ENCODE measurements at places on chromosomes 13 and 19.
A peak's percentile ranks its signal among the peaks of the same experiment; 100 is the strongest.

- DNase-seq = no peak
These were observed 63.0 kb downstream of the MAP4K1 start for GRCh38 chr19:38554676-38555141.

DNA sequence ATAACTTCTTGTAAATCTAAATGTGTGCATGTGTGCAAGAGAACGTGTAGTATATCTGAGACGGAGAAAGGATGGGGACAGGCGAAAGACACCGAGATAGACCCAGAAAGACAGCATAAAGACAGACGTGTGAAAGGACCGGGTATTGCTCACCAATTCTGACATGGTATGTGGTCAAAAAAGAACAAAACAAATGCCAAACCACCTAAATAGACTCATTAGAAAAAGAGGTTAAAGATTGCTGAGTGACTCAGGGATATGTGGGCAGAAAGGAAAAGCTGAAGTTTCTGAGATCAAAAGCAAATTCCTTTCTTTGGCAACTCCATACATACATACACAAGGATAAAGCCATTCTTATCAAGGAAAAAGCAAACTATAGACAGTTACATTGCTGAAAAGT is 179.7 kb upstream of the TSC22D1 start:
- peak; percentile 3 for DNase-seq

- DNase-seq = peak; percentile 90
These were observed 8.9 kb upstream of the RSPH6A start for GRCh38 chr19:45824041-45824471.

DNA sequence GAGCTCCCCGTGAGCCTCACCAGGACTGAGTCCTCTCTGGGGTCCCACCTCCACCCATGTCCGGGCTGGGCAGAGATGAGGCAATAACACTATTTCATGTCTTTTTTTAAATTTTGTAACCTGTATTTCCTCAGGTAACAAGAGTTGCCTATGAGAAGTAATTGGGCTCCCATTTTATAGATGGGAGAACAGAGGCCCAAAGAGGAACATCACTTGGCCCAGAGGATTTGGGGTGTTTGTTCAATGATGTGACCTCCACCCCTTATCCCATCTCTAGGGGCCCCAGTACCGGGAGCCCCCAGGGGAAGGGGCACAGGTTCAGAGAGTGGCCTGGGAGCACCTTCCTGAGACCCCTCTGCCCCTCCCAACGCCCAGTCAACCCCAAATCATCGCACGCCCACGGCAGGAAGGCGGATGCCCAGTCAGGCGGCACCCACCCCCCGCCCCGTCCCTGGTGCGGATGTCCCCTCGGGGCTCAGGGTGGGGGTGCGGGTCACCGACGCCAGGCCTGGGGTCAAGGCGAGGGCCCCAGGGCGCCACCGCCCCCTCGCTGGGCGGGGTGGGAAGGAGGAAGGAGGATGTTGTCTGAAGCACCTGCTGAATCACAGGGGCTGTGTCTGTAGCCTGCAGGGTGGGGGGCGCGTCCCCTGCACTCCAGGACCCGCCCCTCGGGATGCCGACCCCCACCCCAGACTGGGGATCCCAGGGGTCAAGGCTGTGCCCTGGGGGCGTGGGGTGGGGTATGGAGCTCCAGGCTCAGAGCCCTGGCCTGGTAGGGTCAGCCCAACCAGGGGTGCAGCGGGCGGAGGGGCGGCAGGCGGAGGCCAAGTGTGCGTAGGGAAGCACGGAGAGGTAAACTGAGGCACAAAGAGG is 9.0 kb upstream of the CIRBP start:
- no peak for DNase-seq

- DNase-seq = no peak
These were observed 27.7 kb downstream of the WASF3 start for GRCh38 chr13:26585136-26585535.

DNA sequence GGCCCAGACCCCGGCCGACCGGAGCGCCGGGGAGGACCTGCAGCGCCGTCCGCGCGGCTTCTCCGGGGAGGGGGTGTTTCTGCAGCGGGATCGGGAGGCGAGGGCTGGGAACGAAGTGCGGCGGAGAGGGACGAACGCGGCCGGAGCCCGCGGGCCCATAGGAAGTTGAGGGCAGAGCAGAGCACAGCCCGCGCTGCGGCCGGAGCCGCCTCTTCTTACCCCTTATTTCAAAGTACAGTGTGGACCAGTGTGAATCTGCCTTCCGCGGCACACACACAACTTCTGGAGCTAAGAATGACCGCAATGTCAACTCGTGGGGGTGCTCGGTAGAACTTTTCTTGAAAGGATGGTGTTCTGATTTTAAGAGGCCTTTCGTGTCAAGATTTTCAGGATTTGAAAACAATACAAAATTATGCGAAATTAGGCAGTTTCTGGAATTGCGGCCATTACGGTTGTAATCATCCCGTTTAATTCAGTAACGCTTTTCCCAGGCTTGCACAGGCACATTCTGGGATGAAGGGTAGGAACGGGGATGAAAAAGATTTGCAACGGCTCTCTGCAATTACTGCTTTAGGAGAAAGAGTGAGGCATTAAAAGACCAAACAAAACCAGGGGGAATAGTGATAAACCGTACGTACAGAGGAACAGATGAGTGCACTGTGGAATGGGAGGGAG is 821 bp downstream of the TDRD3 start:
- peak; percentile 75 for DNase-seq

DNA sequence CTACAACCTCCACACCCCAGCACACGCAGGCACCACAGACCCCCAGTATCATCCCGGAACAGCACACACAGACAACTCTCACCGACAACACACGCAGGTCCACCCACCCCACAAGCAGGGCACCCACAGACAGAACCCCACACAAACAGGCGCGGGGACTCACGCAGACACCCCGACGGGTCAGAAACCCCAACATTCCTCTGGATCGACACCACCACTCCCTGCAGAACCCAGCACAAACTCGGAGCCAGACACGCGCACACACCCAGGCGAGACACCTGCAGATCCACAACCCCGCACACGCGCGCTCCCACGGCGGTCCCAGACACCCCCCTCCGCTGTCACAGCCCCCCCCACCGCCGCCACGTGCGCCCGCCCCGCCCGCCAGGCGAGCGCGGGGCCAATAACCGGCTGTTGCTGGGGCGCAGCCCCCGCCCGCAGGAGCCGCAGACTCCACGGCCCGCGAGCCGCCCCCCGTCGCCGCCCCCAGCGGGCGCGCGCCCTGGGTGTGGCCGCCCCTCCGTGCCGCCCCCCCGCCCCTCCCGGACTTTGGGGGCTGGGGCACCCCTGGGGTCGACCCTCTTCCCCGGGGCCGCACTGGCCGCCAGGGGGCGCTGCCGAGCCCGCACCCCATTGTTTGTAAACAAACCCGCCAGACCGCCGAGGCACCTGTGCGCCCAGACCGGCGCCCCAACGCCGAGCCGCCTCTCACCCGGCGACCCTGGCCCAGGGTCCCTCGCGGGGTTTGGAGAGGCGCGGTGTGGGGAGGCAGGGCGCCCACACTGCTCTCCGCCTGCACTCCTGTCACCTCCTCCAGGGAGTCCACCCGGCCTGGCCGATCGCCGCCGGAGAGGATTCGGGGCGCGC is 712 bp downstream of the BBC3 start:
- peak; percentile 71 for DNase-seq

- no peak for DNase-seq
These were observed 494.3 kb downstream of the COG6 start for GRCh38 chr13:40149611-40150274.

GRCh38 chr13:33119022-33119781 is 103.0 kb downstream of the KL start:
- no peak for DNase-seq

- peak; percentile 60 for DNase-seq
These were observed 418.8 kb downstream of the GPC5 start for GRCh38 chr13:91817250-91817649.

DNA sequence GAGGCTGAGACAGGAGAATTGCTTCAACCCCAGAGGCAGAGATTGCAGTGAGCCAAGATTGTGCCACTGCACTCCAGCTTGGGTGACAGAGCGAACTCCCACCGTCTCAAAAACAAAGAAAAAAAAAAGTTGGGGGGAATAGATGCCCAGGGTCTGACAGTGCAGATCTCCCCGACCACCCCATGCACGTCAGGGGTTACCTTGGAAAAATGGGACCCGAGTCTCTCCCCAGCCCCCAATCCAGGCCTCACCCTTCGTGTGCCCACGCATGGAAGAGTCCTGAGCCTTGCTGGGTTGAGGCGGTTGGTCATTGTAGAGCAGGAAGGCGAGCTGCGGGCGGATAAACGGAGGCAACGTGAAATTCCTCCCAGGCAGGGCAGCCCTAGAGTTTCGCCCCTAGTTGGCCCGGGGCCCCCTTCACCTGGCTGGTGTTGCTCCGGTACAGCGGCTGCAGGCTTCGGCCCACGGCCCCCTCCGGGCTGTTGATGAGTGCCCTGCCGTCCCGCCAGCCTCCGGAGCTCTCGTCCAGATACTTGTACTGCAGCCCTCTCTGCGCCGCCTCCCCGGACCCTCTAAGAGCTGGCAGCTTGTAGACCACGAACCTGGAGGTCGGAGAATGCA is 588 bp downstream of the DNASE2 start:
- no peak for DNase-seq

DNA sequence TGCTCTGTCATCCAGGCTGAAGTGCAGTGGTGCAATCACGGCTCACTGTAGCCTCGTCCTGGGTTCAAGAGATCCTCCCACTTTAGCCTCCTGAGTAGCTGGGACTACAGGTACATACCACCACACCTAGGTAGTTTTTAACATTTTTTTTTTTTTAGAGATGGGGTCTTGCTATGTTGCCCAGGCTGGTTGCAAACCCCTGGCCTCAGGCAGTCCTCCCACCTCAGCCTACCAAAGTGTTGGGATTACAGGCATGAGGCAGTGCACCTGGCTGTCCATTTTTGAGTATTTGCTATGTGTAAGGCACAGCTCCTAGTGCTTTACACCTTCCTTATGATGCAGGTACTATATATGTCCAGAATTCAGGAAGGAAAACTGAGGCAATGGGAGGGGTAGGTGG is 138.8 kb upstream of the ZNF536 start:
- no peak for DNase-seq

- no peak for DNase-seq
These were observed 12.5 kb downstream of the ZNF787 start for GRCh38 chr19:56108447-56109195.

DNA sequence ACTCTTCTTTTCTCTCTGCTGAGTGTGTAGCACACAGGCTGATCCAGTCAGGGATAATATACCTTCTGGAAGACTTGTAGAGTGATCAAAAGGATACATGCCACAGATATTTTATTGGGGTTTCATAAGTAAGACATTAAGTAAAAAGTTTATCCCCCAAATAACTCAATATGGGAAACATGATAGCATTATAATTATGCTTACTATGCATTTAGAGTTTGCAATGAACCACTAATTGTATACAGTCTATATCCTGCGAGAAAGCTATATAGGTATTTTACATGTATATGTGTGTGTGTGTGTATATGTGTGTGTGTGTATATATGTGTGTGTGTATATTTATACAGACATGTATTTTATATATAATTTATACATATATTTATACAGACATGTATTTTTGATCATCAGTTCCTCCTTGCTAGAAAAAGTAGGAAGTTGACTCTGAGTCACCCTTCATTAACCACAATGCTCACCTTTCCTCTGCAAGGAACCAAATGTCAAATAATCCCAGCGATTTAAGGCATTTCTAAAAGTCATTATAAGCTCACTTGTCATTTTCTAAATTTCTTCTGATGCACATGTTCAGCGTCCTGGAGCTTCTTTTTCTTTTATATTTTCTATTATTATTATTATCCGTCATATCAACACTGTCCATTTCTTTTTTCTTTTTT is 312.5 kb upstream of the OBI1 start:
- no peak for DNase-seq

GRCh38 chr19:43809762-43810696 is 7.8 kb upstream of the LYPD5 start:
- DNase-seq = peak; percentile 76

- peak; percentile 29 for DNase-seq
These were observed 17.4 kb downstream of the ZNF586 start for GRCh38 chr19:57786906-57787305.

DNA sequence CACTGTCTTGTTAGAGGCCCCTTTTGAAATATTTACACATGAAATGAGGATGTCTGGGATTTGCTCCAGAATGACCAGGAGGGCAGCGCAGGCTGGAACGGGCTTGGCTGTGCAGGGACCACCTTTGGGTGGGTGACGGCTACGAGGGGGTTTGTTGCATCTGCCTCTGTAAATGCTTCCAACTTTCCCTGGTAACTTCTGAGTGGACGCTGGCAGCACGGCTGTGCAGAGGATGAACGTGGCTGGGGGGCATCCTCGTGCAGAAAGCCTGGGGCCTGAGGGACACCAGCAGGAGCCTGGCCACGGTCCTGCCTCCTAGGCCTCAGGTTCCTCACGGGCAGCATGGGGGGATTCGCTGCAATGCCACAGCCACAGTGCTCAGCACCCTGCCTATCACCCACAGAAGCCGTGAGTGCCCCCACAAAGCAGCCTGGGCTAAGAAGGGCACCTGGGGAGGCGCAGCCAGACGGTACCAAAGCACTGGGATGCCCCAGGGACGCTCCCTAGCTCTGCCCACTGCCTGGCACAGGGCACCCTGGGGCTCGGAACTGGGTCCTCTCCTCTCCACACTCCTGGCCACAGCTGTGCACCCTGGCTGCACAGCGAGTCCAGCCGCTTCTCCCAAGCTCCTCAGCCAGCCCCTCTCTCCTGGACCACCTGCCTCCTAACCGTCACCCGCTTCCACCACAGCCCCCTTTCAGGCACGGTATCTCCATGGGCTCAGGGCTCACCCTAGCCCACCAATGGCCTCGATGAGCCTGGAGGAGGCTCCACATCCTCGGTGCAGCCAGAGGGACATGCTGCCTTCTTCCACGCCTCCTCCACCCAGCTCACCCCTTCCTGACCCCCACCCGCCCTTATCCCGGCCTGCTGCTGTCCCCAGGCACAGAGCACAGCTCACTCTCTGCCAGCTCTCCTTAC is 44.5 kb downstream of the MLLT1 start:
- DNase-seq = no peak

DNA sequence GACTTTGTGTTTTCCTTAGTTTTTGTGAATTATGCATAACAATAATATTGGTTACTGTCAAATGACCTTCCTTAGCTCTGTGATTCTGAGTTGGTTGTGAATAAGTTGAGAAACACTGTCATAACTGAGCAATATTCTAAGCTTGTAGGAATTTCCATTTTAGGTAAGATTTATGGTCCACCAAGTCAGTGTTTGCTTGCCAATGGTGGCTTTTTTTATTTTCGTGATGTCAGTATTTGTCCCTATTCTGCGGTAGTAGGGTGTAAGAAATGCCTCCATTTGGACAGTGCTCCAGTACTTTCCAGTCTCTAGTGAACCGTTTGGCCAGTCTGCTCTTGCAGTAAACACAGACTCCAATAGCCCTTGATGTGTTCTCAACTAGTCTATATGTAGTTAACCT is 94.7 kb downstream of the FRY start:
- DNase-seq = no peak

DNA sequence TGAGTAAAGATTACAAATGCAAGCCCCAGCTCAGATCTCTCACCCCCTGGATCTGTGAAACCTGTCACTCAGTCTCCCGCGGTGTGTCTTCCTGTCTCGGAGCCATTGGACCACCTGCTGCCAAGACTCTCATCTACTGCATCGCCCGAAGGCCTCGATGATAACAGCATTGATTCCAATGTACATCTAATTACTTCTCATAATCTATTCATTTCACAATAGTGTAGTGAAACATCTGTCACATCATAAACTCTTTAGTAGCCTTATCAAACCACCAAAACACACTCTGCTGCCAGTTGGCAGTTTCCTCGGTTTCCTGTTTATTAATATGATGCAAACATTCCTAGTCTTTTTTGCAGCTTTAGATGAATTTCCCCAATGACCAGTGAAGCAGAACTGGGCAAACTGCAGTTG is 220.3 kb downstream of the POU4F1 start:
- DNase-seq = no peak

- no peak for DNase-seq
These were observed 209.2 kb downstream of the KCTD12 start for GRCh38 chr13:76677043-76677442.
